Natural killer cell (primary cell): ENCODE measurements at places on chromosomes 3 and 15. TPM values are rescaled to one million over a fixed set of nuclear protein-coding genes. Genes with fewer than 3 reads are reported as not detected.

Gene RAB8B
- total RNA-seq, result 155 TPM

Gene LEKR1
- 1.2 TPM for total RNA-seq

DNA sequence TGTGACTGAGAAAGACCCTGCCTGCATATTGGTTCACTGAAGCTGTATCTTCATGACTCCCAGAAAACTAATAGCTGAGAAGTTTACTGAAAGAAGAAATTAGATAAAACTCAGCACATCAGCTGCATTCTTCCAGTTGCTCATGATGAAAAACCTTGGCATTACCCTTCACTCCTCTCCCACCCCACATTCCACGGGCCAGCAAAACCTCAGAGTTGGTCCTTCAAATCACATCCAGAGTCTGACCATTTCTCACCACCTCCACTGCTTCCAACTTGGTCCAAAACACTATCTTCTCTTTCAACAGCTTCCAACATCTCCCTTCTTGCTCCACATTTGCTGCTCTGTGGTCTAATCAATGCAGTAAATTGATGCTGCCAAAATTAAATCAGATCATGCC lies 97.1 kb downstream of the CD47 start:
- DNase-seq, result no peak

DNA sequence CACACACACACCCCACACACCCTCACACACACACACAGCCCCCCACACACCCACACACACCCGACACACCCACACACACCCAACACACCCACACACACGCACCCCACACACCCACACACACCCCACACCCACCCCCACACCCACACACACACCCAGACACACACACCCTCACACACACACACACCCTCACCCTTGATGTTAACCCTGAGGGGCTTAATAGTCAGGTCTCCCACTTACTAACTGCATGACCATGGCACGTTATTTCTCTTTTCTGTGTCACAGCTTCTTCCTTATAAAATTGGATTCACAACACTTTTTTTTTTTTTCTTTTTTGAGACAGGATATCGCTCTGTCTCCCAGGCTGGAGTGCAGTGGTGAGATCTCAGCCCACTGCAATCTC lies 2.8 kb downstream of the GRM2 start:
- DNase-seq, result no peak

DNA sequence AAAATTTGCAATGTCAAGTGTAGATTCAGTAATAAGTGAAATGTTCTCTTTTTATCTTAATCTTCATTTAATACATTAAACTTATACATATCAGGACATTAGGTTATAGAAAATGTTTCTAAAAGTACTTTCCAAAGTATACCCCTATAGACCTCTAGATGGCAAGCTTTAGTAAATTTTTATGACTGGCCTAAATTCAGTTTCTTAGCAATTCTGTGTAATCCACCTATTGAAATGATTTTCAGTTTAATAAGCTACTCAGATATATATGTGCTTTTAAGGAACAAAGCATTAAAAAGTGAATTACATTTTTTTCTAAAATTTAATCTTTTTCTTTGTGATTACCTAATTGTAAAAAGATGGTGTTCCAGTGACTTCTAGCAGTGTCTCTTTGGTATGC lies 342.2 kb downstream of the GBE1 start:
- no peak for DNase-seq
